ENCODE measurements at places on chromosomes 2 and 18.

DNA sequence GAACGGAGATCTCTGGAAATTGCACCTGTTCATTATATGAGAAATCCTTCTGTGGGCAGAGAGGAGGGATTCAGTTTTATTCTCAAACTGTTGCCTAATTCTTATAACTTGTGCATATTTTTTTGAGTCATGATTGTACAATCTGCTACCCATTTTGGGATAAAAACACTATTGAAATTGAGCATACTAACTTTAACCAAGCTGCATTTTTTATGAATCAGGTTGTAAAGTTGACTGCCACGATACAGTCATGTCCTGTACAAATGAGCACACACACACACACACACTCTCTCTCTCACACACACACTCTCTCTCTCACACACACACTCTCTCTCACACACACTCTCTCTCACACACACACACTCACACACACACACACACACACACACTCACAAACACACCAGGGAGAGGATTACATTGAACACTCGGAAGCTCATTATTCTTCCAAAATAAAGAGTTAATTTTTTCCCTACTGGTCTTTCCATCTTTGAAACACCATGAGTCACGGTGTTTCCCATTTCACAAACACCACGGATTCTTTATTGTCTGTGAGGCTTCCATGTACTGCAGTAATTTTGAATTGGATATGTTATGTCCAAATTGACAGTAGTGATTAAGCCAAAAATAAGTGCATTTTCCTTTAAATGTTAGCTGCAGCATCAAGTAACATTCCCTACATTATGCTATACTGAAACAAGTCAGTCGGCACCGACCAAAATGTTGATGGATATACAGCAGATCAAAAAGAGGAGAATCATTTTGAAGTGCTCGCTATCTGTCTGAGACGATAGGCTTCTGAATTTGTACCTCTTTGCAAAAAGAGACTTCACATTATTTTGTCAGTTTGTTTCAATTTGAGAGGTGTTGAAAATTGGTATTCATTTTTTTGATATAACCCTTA, 216.9 kb downstream of the ARHGAP15 start:
- DNase-seq: no peak

GRCh38 chr2:223936862-223937326, 8.2 kb downstream of the WDFY1 start:
- no peak for DNase-seq

- DNase-seq: no peak
Observed at GRCh38 chr18:37565101-37565976, at the start of gene CELF4. Gene CELF4, minus strand, starts transcription at chr18:37565798.

DNA sequence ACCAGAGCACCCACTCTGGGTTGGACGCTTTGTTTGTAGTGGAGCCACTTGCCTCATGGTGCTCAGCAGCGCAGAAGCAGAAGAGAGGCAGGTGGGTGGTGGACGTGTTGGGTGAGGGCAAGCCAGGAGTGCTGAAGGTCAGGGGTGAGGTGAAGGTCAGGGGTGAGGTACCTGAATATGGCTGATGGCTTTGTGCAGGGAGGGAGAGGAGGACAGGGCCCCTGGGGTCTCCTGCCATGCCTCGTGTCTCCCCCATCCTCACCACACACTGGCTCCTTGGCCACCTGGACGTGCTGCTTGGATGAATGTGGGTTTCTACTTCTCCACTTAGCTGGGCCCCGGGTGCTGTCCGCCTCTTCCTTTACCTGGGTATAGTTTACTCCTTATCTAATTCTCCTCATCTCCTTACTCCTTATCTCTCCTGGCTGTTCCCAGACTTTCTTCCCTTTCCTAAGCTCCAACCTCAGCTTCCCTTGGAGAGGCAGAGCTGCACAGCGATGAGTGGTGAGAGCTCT, 68.1 kb downstream of the DYSF start:
- no peak for DNase-seq

- DNase-seq: no peak
Observed at GRCh38 chr2:128717758-128718710, 399.4 kb upstream of the HS6ST1 start.
